ENCODE measurements at places on chromosomes 6 and 20. TPM values are rescaled to one million over a fixed set of nuclear protein-coding genes. Genes with fewer than 3 reads are reported as not detected.
A peak's percentile ranks its signal among the peaks of the same experiment; 100 is the strongest.

DNA sequence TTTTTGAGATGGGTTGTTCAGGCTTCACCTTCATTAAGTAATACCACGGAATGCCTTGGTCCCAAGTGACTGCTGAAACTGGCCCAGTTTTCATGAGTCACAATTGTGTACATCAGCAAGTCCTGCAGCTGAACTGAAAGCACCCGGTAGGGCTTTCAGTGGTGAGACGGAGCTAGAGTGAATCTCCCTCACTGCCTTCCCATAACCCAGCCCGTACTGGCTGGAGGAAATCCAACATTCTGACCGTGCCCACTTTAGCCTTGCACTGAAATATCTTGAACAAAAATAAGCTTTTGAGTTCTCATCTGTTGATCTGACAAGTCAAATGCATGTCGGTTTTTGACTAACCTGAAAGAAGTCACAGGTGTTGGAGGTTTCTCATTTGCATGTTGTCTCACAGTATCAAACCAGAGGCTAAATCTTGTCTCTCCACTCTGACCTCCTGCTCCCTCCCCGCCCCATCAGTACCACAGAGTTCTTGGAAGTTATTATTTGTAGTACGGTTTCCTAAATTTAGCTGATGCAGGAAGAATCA lies 35.9 kb downstream of the DUSP22 start:
- DNase-seq: no peak

GRCh38 chr6:93318121-93318520 lies 101.2 kb downstream of the EPHA7 start:
- DNase-seq: no peak

DNA sequence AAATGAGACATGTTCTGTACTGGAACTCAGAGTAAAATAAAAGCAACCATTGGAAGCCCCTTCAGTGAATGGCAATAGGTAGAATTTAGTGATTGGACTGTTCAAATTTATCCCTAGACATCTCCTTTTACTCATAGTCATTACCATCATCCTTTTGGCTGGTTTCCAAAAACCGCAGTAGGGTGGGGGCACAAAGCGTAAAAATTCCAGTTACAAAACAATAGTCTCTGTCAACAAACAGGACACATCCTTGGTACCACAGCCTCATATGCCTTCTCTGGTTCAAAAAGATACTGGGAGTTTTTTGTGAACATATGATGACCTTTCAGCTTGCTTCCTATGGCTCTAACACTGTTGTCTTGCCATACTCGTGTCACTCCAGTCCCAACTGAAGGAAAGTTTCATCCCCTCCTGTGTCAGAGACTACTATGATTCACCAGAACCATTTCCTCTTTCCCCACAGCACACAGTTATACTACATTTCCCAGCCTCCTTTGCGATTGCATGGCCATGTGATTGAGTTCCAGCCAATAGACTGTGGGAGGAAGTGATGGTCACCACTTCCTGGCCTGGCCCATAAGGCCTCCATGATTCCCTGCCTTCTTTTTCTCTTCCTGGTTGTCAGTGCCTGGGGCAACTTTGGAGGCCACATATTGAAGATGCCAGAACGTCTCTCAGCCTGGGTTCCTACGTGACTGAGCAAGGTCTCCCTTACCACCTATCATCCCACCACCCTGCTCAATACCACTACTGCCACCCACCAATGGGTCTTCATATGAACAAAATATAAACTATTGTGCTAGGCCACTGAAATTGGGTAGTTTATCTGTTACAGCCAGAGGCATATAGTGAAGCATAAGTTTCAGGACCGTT lies 162.4 kb downstream of the ID4 start:
- DNase-seq: peak; percentile 88

GRCh38 chr6:80940976-80941375 lies 811.5 kb downstream of the TENT5A start:
- DNase-seq: no peak

- DNase-seq: no peak
Measured at GRCh38 chr20:60046011-60046413, 87.8 kb downstream of the CDH26 start.

DNA sequence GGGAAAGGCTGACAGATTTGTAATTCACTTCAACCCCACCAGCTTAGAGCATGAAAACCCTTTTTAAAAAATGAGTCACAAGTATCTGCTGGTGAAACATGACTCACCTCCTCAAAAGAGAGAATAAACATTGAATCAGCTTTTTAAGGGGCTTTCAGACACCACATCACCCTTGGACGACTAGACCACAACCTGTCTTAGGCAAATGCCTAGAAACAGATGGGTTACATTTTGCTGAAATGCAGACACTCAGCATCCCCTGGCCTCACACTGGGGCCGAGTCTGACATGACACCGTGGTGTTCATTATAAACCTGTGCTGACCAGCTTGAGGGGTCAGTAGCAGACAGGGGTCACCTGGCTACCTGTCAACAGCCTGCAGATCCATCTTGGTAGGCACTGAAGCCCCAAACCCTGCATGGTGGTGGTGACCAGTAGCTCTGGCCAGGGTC lies 175.3 kb upstream of the CST7 start:
- no peak for DNase-seq

DNA sequence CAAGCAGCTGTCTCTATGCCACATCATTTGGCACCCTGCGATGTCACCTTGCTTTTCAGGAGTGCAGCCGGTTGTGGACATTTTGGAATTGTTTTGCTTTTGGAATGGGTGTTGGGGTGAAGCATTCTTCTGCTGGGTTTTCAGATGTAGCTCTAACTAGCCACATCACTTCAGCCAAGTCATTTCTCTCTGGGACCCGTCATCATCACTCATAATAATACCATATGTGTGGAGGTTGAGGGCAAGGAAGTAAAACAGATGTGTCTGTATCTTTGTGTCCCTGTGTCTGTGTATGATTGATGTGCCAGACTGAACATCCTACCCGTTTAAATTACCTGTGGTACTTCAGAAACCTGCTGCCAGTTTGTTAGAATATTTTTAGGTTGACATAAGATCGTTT lies 49.5 kb upstream of the TULP4 start:
- DNase-seq: no peak

Gene PFDN4
- total RNA-seq: 72.4 TPM

Gene MRPS26
- total RNA-seq: 62.8 TPM

Gene CGA
- total RNA-seq: not detected

Gene C20orf144
- 0.23 TPM for total RNA-seq

DNA sequence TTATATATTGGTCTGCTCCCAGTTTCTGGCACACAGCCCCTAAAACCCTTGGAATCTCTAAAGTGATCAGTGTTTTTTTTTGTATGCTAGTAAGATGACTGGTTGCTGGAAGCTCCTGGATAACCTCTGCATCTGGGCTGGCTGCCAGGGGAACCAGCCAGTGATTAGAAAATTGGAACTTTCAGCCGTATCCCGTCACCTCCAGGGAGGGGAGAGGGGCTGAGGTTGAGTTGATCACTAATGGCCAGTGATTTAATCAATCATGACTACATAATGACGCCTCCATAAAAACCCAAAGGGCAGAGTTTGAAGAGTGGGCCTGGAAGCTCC lies 48.0 kb upstream of the NOP56 start:
- DNase-seq: no peak

- DNase-seq: peak; percentile 94
Measured at GRCh38 chr20:47357296-47358038, 968 bp upstream of the ZMYND8 start.

Gene SAMD10
- 2.1 TPM for total RNA-seq

Gene MCM9
- 18.1 TPM for total RNA-seq

Gene NR2E1
- not detected for total RNA-seq

Gene DST
- 487 TPM for total RNA-seq

DNA sequence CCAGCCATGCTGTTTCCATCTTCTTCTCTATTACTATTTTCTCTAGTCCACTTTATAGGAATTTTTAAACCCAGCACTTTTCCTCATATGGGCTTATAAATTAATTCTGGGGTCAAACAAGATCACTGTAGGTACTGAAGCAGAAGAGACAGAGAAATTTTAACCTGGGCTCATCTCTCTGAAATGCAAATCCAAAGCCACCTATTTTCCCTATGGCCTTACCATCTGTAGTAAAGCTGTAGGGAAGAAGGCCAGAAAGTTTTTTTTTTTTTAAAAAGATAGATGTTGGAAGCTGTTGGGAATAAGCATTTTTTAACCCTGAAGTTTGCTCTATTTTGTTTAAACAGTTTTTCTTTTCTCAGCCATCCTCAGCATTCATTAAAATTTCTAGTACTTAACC lies 367.4 kb downstream of the CD109 start:
- no peak for DNase-seq

DNA sequence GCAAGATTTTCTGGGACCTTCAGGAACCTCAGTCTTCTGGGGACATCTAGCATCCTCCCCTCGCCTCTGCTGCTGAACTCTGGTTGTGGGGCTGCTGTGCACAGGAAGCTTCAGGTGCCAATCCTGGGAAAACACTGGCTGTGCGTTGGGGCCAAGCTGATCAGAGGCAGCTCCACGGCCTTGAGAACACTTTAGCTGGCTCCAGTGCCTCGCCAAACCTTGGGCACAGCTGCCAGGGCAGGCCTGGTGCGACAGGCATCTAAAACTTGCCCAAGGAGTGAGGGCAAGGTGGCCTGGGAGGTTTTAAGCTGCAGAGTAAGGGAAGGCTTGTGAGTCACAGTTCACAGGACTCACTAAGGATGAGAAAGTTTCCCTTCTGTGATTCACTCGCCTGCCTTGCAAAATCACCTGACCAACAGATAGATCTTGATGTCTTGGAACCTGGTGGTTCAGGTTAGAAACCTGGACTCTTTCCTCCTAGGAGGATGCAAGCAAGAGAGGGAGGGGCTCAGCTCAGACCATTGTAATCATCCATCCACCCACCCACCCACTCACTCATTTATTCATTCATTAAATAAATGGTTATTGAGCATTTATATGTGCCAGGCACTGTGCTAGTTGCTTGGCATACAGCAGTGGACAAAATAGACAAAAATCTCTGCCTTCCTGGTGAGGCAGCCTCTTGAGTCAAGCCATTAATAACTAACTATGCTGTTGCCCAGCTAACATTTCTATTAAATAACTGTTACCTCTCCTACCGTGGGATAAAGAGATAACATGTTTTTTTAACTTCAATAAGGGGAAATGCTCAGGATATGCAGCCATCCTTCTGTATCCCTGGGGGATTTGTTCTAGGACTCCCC lies 2.5 kb upstream of the SPATS1 start:
- DNase-seq: no peak

GRCh38 chr6:5846335-5846734 lies 160.4 kb downstream of the NRN1 start:
- DNase-seq: no peak

DNA sequence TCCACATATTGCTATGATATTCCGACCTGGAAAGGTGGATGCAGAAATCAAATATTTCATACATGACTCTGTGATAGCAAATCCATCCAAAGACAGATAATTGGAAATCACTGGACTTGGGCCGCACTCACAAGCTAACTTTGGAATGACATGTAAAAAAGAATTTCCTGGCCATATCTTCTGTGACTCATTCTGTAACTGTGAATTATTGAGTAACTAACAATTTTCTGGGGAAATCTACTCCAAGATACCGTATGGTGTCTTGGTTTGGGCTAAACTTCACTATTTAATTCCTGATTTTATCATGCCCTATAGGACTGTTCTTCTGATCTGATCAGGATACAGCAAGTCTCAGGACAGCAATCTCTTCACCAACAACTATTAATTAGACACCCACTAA lies 92.7 kb upstream of the LY86 start:
- peak; percentile 10 for DNase-seq

Gene PCSK2
- 8.7 TPM for total RNA-seq

DNA sequence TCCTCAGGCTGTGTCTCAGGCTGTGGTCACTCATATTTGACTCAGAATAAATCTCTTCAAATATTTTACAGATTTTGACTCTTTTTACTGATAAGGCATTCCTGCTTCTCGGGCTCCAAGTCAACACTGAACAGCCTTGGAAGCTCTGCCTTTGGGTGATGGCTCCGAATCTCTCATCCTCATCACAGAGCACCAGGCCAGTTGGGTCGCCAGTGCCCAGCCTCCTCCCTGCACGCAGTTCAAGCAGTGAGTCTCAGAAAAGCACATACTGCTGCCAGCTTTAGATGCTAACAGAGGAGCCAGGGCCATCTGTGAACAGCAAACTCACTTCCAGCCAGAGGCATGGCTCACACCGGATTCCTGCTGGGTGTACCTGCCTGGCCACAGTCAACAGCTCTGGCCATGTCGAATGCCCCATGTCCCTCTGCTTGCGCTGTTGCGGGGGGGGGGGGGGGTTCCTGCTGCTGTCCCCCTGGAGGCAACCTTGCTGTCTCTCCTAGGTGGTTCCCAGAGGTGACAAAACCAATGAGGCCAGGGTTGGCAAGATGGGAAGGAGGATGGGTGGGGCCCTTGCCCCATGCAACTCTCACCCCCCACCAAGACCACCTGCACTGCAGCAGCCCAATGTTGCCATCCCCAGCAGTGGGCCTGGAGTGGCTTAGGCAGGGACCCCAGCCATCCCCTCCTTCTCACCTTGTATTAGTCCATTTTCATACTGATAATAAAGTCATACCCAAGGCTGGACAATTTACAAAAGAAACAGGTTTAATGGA lies 248.8 kb downstream of the ERMARD start:
- DNase-seq: no peak

DNA sequence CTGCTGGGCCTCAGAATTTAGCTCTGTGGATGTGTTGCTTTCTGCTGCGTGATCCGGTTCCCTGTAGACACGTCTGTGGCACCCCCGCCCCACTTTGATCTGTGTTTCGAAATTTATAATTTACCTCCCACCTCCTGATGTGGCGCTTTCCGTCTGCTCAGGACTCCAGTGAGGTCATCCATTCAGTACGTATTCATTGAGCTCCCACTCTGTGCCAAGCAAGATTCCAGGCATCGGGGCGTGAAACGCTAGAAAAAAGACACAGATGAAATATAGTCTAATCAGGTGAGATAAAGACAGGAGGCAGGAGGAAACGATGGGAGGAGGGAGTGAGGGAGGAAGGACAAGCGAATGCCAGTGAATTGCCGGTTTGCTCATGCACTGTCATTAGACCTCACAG lies 431.9 kb upstream of the SULF2 start:
- no peak for DNase-seq

Gene GCNT2
- 21.0 TPM for total RNA-seq

GRCh38 chr20:49630396-49630951 lies 62.5 kb upstream of the PTGIS start:
- DNase-seq: no peak

GRCh38 chr6:158624684-158625682 lies 19.6 kb downstream of the DYNLT1 start:
- DNase-seq: peak; percentile 85
